Activated T-cell treated with anti-CD3 and anti-CD28 coated beads, Interleukin-2, amount 50 U/mL, for 48 hours (primary cell): ENCODE measurements at places on chromosomes 11 and 22.

DNA sequence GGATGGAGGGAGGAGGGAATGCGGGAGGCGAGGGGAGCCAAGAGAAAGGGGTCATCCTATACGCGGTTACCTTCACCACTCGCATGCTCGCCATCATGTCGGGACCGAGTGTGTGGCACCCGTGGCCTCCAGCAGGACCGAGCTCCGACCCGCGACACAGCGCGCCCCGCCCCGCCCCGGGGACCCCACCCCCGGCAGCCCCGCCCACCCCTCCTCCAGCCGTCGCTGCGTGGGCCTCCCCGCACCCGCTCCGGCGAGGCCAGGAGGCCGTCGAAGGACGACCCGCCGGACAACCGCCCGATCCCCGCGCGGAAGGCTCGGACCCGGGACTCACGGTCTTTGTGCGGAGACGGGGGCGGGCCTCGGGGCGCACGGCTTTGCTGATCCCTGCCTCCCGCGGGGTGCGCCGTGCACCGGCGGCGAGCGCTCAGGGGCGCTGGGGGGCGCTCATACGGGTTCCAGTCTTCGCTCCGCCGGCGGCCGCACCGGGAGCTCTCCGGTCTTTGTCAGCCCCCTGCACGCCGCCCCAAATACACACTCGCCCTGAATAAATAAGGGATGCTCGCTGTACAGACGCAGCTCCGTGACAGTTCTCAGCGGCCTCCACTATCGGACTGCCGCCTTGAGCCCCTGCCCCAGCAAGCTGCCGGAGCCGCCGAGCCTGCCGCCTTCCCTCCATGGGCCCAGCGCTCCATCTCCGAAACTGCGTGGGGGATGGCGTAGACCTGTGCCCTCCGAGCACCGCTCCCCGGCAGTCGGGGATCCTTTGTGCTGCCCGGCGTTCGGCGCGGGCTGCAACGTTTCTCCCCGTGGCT, at the start of gene UBE2L6:
Gene UBE2L6 (minus strand): TSS at position 158 of the 815 bp plus-strand sequence. CDS start 61 bp downstream, at position 97.
- peak; percentile 81 for DNase-seq

- no peak for DNase-seq
Measured at GRCh38 chr11:18836417-18836816, 44.8 kb upstream of the PTPN5 start.

GRCh38 chr11:124108156-124108555, 7.1 kb upstream of the VWA5A start:
- no peak for DNase-seq

DNA sequence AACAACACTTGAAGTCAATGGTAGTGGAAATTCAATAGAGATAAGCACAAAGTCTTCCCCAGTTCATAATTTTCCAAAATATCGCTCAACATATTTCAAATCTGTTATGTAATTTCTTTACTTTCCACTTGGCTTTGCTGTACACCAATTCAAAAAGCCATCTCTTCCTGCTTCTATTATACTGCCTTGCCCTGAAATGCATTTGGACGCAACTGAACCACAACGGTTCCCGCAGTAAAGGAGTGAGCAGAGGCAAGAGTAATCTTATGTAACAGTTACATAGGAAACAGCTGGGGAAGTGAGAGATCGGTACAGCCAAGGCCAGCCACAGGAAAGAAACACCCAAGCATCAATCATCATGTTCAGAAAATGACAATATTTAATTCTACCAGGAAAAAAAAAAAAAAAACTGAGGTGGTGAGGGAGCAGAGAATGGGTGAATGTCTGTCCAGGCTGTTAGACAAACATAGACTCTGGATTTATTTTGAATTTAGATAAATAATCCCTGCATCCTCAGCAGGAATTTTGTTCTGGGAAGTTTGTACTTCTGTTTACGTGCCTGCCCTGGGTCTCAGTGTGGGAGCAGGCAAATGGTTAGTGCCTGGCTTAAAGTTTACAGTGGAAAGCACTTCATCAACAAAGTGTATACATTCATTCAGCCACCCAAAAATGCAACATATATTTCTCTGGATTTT, 392.2 kb downstream of the ETS1 start:
- no peak for DNase-seq

DNA sequence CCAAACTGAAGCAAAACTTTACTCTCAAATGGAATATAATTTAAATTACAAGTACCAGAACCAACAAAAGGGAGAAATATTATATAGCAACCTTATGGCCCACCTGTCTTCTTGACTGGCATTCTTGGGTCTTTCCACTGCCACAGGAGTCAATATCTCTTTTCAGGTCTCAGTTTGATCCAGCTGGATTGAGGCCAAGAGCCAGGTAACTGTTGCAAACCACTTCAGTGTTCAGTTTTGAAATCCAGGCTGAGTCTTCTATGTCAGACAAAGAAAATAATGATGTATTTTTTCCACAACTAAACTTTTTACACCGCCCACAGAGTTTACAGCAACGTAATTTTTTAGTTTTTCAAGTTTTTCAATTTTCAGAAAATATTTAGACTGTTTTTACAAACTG, 648 bp downstream of the DLG2 start:
- DNase-seq, result no peak

GRCh38 chr11:113022262-113022661, 61.0 kb downstream of the NCAM1 start:
- no peak for DNase-seq

DNA sequence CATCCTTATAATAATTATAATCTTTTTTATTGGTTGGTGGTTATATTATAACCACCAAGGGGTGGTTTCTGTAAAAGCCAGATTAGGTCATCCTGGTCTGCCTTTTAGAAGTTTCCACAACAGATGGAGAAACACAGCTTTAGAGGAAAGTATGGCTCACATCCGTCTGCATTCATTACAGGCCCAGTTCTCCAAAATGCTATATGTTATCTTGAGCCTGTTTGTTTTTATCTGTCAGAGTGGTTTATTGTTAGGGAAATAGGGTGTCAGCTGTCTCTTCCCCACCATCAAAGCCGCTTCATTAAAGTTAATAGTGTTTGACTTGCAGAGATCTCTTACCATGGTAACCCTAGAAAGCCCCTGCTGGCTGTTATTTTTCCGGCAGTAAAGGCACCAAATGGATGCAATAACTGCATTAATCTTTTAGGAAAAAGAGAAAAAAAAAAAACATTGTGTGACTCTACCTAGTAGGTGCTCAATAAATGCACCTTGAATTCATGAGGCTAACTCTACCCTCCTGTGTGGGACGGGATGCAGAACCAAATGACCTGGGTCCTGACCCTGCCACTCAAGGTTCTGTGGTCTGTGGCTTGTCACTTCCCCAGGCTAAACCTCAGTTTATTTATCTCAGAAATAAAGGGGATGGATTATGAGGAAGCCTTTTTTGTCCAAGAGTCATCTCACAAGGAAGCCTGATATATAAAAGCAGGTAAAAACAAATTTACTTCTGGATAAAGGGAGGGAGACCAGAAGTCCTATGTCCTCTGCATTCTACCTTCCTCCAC, 118.3 kb downstream of the WT1 start:
- no peak for DNase-seq

GRCh38 chr22:38097058-38097457, 13.1 kb upstream of the SLC16A8 start:
- DNase-seq, result no peak

DNA sequence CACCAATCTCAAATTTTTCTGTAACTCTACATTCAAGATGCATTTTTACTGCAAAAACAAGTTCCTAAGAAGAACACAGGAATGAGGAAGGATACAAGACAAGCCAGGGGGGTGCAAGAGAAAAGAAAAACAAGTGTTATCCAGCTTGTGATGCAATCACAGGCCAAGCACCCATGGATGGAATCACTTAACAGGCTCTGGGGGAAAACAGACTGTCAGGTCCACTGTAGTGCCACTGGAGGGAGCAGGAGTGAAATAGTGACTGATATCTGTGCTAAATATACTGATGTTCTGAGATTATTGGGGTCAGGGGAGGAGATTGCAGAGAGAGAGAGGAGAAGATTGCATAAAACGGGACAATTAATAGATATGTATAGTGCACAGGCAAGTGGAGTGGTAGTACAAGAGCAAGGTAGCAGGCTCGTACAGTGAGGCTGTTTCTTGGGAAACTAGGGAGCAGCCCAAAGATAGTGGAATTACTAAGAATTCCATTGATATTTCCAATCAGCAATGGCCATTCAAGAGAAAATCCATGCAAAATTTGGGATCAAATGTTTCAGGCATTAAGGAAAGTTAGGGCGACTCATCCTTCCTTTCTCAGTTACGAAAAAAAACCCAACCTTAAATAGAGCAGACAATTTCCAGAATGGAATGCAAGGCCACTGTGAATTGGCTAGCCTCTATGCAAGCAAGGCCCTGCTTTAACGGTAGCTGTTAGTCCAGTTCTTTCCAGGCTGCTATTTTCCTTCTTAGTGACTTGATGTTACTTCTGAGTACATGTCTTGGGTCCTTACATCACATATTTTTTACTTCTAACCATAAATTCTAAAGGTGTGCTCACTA, 52.2 kb upstream of the CEP126 start:
- DNase-seq, result no peak

GRCh38 chr11:130886704-130887103, 29.6 kb downstream of the SNX19 start:
- no peak for DNase-seq

GRCh38 chr22:24353121-24353520, 74.3 kb upstream of the ADORA2A start:
- no peak for DNase-seq

GRCh38 chr11:62030071-62030684, 62.7 kb upstream of the FTH1 start:
- DNase-seq, result no peak

DNA sequence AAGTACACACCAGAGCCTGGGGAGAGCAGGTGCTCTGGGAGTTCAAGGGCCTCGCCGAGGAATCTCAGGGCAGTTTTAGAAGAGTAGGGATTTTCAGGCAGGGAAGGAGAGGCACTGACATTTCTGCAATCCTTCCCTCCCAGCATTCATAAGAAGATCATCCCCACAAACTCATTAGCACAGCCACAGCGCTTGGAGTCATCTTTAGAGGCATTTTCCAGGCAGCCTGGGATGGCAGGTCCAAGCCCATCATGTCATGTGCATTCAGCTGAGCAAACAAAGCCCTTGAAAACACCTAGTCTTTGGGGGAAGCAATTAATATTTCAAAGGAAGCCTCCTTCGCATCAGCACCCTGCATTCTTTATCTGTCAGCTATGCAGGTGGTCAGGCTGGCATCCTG, 43.8 kb downstream of the MAP6 start:
- DNase-seq, result no peak

- DNase-seq, result peak; percentile 88
Measured at GRCh38 chr11:62728171-62728988, at the start of gene TTC9C. TSS of gene TTC9C (plus strand) at chr11:62728486. CDS start at chr11:62728849, 363 bp downstream.

DNA sequence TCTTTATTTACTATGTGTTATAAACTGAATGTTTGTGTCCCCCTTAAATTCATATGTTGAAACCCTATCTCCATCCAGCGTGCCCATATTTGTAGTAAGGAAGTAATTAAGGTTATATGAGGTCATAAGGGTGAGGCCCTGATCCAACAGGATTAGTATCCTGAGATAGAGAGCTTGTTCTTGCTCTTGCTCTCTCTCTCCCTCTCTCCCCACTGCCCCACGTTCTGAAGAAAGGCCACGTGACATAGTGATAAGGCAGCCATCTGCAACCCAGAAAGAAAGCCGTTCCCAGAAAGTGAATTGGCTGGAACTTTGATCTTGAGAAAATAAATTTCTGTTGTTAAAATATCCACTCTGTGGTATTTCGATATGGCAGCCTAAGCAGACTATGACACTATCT, 212.5 kb downstream of the SWAP70 start:
- DNase-seq, result no peak

- DNase-seq, result no peak
Measured at GRCh38 chr11:43987384-43988039, 45.1 kb downstream of the C11orf96 start.

- no peak for DNase-seq
Measured at GRCh38 chr11:75077316-75077715, 19.4 kb downstream of the OR2AT4 start.

GRCh38 chr11:72947229-72947628, 133.0 kb downstream of the ATG16L2 start:
- no peak for DNase-seq

DNA sequence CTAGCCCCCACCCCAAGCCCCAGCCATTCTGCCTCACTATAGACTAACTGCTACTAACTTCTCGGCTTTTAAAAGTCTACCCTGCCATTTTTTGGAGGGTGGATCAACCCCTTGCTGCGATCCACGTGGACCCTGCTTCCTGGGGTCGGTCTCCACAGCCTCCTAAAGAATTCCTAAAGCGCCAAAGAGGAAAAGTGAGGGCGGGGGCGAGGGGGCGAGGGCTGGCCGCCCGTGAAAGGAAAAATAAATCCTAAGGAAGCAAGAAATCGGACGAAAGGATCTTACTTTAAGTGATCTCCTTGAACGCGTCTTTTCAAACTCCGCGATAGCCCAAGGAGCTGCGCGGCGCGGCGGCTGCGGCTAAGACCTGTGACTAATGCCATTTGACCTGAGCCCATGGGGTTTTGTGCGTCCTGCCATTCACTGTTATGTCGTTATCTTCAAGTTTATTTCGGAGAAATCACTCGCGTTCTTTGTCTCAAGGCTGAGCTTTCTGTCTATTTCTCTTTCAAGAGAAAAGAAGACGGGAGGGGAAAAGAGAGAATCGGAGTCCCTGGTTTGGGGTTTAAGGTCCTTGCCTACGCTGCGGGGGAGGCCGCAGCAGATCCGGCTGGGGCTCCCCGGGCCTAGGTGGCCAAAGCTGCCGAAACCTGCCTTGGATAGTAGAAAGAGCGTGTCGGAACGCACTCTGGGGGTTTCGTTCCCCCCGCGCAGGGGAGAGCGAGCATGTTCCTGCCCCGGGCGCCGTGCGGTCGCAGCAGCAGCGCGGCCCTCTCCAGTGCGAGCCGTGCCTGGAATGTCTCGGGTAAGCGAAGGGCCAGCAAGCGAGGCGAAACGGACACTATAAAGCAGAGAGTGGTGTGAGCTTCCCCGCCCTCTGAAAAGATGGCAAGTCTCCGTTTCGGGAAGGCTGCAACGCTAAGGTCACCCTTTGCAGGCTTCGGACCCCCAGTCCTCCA, 2.8 kb upstream of the DBX1 start:
- peak; percentile 52 for DNase-seq

GRCh38 chr11:120929664-120930154, 94.2 kb upstream of the TBCEL start:
- DNase-seq, result peak; percentile 57

DNA sequence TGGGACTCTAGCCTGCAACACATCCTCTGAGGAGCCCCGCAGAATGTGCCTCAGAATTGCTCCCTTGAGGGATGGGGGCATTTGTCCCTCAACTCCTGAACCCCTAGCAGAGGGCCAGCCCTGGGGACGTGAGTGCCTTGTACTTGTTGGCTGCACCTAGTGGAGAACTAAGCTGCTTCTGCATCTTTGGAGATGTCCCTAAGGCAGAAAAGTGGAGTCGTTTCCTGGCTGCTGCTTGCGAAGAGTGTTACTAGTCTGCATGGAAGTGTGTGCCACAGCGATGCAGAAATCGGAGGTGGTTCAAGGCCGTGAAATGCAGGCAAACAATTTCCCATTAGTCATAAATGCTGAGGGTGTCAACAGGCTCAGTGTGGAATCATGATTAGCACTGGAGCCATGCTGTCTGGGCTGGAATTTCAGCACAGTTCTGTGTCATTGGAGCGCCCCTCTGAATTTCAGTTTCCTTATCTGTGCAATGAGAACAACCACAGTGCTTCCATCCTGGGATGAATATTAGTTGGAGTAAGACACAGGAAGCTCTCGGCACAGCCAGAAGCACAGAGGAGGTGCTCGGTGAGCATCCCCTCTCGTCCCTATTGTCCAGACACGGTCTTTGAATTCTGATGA, 56.5 kb downstream of the MIAT start:
- DNase-seq, result no peak

- peak; percentile 17 for DNase-seq
Measured at GRCh38 chr11:84384731-84385130, 1098.6 kb upstream of the CCDC90B start.
